Daoy (cell line): ENCODE measurements at places on chromosomes 3 and 15.

DNA sequence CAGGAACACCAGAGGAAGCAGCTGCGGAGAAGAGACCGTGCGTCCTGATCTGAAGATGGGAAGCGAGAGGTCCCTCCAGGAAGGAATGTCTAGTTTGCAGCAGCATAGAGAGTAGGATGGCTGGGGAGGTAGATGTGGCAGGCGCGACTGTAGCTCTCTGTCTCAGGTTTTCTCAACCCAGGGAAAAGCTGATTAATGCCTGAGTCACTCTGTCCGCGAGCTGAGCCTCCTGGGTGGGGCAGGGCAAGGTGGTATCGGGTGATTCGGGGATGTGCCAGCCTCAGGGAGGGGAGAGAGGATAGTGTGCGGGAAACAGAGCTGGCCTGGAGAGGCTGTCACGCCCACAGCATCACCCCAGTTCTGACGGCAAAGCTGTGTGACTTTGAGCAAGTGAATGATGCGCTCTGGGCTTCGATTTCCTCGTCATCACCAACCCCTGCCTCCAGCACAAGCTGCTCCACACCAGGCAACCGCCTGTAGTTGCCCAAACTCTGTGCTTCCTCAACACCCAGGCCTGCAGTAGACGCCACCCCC, 28.4 kb downstream of the CPN2 start:
- DNase-seq = peak; percentile 92

DNA sequence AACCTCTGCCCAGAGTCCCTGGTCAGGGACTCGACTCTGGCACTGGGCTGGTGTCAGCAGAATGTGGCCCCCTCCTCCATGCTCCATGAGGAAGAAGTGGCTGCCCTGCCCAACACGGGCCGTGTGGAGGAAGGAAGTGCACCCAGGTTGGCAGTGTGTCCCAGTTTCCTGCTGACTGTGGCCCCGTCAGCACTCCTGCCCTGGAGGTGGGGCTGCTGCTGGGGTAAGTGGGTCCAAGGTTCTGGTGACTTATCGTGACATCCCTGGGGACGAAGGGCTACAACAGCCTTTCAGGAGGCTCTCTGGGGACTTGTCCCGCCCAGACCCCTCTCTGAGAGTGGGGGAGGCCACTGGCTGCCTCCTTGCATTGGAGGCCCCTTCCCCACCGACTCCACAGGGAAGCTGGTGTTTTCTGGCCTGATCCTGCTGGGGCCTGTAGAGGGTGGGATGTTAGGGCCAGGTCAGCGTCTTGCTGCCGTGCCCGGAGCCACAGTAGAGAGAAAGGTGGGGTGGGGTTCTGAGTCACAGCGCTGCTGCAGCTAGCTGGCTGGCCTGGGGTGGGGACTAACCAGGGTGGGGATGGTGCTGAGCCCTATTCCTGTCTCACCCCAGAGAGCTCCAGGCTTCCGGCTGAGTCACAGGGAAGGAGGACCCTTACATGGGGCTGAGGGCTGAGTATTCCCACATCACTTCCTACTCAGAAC, 10.5 kb downstream of the SEMA4B start:
- peak; percentile 95 for DNase-seq

DNA sequence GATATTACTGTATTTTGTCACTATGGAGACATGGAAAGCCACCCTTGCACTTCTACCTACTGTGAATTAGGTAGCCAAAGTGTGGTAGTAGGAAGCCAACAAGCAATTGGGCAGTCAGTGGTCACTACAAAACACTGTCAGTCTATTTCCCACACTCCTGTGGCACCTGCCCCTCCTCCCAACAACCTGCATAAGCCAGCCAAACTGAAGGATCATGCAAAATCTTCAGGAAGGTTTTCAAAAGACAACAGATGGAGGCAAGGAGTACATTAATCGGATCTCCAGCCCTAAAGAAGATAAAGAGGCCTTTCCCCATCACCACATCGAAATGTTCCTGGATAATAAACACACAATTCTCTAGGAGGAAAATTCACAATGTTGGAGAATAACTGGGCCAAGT, 11.9 kb downstream of the POMGNT2 start:
- no peak for DNase-seq

DNA sequence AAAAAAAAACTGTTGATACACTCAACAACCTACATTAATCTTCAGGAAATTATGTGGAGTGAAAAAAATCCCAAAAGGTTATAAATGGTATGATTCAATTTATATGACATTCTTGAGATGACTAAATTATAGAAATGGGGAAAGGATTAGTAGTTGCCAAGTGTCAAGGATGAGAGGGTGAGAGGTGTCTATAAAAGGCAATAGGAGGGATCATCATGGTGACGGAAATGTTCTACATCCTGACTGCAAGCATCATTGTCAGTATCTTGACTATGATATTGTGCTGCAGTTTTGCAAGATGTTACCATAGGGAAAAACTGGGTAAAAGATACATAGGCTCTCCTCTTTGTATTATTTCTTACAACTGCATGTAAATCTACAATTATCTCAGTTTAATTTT, 125.6 kb downstream of the FRMD5 start:
- no peak for DNase-seq

- DNase-seq = no peak
Observed at GRCh38 chr3:94373456-94373855, 310.6 kb downstream of the NSUN3 start.

DNA sequence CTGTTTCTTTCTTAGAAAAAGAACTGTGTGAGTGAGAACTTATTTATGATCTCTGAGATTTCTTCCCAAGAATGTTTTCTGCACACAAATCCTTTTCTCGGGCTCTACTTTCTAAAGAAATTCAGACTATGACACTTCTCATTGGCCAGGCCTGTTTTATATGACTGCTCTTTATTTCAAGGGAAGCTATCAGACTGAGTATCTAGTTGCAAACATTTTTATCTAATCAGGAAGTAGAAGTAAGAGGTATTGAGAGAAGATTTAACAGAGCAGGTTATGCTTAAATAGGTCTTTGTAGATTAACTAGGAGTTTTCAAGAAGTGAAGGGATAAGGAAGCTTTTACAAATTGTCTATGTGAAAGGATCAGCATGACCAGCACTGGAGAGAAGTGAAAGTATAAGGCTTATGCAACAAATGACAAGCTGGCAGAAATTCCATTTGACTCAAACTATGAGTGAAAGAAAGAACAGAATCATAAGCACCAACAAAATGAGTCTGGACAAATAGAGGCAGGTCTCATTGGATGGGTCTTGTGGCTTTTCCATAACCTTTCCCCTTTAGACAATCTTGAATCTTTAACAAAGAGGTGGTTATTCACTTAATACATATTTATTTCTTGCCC, 71.9 kb upstream of the CHL1 start:
- no peak for DNase-seq

GRCh38 chr15:49988766-49989165, 130.3 kb downstream of the ATP8B4 start:
- no peak for DNase-seq

DNA sequence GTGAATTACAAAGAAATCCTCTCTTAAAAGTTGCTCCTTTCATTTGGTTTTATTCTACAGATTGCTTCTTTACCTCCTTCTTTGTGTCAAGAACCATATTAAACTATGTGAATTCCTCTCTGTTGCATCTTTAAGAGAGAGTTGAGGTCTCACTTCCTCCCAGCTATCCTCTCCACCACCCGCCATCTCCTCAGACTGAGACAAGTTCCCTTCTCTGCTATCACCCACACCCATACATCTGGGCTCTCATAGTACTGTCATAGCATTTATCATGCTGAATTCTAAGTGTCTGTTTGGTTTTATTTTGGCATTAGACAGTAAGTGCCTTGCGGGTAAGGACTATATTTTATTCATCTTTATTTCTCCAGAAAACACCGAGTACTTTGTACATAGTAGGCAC, 54.2 kb downstream of the B3GALNT1 start:
- DNase-seq = no peak

- peak; percentile 60 for DNase-seq
Observed at GRCh38 chr15:97902140-97902780, 58.2 kb upstream of the ARRDC4 start.

DNA sequence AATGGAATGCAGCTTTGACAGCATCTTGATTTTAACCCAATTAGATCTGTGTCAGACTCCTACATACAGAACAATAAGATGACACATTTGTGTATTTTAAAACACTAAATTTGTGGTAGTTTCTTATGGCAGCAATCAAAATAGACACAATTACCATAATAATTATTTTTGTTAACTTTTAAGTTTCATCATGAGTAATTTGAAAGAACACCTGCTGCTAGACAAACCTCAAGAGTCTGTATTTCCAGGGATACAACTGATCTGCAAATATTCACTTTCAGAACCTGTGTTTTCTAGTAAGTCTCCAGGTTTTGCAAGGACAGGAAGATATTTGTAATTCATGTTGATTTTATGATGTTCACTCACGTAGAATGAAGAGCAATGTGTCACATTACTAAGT, 736.8 kb downstream of the DIPK2A start:
- no peak for DNase-seq

DNA sequence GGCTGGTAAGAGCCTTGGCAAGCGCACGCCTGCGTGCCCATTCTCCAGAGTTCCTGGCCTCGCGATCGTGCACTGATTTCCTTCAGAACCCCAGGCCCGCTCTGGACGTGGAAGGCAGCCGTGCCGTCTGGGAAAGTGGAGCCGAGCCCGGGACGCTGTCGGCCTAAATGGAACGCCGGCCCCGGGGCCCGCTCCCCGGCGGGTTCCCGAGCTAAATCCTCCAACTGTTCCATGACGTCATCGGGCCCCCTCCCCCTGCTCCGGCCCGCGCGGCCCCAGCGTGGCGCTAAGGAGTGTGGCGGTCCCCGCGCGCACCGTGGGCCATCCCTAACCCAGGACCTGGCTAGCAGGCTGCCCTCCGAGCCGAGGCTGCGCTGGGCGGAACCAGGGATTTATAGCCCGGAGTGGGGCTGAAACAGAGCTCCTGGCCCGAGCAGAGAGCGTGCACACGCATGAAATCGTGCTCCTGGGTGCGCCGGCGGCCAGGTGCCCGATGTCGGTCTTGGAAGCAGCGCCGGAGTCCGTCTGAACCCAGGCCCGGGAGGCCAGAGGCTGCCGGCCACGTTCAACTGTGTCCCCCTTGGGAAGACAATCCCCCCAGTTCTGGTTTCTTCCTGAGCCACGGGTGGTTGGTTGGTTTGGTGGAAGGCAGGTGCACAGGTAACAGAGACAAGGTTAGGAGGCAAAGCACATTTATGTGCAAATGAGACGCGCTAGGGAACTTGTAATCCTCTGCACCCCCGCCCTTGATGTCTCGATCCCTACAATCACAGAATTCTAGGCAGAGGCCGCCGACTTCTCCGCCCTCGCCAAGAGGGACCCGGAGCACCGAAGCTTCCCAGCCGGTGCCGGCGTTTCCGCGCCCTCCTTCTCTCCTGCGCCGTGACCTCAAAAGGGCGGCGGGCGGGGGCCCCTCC, 84.9 kb upstream of the ETV5 start:
- DNase-seq = no peak

- no peak for DNase-seq
Observed at GRCh38 chr3:115550285-115550761, 73.0 kb upstream of the GAP43 start.

GRCh38 chr3:130789782-130790322, 43.2 kb upstream of the PIK3R4 start:
- no peak for DNase-seq

DNA sequence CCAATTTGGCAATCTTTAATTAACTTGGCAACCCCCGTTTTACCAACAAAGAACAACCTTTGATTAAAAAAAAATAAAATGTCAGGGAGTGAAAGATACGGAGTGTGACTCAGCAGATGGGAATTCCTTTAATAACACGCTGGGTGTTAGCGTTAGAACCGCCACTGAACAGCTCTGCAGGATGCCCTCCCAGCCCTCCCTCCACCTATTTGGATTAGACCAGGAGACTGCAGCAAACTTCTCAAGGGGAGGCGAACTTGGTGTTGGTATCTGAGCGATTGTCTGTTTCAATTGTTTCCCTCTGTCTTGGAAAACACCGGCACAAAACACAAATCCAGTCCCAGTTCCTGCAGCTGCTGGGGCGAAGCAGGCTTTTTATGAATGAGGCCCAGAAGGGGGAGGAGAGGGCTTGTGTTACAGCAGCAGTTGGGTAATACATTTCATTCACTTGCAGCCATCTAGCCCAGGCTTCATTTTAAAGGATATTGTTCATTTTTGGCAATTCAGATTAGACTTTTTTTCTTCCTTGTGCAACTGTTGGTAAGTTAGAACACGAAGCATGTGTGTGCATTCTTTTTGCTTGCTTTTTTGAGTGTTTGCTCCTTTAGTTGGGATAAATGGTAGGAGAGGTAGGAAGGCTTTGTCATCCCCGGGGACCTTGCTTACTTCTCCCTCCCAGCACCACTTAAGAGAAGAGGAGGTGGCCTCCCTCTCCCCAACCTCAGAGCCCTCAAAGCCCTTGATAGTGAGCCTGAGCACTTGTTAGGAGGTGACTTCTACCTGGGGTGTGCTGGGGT, 152.3 kb downstream of the IGF1R start:
- peak; percentile 89 for DNase-seq

GRCh38 chr15:92569778-92570177, 85.8 kb downstream of the FAM174B start:
- no peak for DNase-seq

- no peak for DNase-seq
Observed at GRCh38 chr3:42101048-42101447, 9.9 kb downstream of the TRAK1 start.

GRCh38 chr3:121431726-121432517, 113.9 kb downstream of the POLQ start:
- peak; percentile 60 for DNase-seq

DNA sequence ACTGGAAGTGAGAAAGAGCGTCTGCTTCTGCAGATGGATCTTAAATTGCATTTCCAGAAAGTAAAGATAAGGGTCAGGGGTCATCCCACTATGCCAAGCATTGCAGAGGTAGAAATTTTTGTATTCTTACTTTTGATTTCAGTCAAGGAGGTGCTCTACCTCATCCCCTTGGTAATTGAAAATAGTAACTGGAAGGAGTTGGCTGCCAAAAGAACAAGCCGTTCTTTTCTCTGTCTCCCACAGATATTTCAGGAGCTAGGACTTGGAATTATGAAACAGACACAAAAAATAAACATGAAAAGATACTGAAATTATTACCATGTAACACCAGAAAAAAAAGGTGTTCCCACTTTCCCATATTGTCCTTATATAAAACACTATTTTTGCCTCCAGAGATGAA, 309.9 kb upstream of the UMPS start:
- DNase-seq = no peak

DNA sequence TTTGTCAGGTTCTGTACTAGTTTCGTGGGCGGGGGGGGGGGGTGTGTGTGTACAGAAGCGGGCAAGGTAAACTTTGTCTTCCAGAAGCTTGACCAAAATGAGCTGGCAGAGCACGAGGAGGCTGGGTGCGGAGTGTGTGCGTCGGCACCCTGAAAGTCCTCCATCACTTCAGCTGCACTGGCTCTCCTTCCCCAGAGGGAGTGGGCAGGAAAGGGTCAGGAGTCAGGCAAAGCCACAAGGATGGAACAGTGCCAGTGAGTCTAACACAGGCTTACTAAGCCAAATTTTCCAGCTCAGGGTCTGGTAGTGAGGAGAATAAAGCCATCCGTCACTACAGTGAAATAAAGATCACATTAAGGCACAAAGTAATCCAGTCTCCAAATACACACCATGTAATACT, 11.9 kb upstream of the SH3GL3 start:
- DNase-seq = peak; percentile 49

GRCh38 chr3:13095408-13095937, 22.2 kb upstream of the IQSEC1 start:
- no peak for DNase-seq

- no peak for DNase-seq
Observed at GRCh38 chr3:134660046-134660441, 9.2 kb upstream of the KY start.
